Foreskin melanocyte (primary cell): ENCODE measurements at places on chromosomes 5 and 9.

DNA sequence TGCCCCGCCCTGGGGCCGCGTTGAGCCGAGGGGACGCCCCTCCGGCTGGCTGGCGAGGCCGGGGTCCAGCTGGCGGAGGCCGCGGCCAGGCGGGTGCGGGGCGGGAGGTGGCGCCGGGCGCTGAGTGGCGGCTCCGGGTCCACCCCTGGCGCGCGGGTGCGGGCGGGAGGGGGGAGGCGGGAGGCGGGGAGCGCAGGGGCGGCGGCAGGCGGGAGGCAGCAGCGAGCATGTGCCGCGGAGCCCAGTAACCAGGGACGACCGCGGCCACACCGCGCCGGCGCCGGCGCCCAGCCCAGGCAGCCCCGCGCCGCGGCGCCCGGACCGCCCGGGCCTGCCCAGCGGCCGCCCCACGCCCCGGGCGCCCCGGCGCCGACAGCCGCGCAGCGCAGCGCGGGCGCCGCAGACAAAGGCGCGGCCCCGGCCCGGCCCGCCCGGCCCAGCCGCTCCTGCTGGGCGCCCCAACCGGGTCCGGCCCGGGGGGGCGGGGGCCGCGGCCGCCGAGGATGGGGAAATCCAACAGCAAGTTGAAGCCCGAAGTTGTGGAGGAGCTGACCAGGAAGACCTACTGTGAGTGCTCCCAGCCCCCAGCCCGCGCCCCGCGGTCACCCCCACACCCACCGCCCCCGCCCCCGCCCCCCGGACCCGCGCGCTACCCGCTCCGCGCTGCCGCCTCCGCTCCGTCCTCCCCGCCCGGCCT, at the start of gene NCS1:
Gene NCS1 (plus strand): TSS at position 244 of the 697 bp plus-strand sequence. CDS start 260 bp downstream, at position 504.
- DNase-seq: peak; percentile 33

DNA sequence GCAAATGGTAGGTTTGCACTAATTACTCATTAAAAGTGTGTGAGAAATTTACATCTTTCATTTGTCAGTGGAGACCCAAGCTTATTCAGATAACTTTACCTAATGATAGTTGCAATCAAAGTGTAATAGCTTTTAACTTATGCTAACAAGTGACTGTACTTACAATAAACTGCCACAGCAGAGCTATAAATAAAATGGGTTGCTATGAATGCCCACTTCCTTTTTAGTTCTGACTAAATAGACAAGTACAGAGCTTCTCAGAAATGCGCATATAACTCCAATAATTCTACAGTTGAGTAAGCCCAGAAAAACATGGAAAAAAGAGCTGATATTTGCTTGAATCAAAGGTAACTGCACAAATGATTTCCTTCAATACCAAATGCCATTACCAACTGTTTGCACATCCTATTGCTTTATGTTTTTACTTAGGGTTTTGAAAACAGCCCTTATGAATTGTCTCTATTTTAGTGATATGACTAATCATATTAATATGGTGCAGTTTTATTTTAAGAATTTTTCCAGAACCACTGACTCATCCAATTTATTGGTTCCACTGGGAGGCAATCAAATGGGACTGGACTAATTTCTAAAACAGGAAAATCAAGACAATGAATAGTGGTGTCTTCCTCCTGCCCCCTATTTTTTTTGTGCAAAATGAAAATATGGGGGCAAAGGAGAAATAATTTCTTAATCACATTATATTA, 84.1 kb downstream of the PPP2R2B start:
- DNase-seq: peak; percentile 60

DNA sequence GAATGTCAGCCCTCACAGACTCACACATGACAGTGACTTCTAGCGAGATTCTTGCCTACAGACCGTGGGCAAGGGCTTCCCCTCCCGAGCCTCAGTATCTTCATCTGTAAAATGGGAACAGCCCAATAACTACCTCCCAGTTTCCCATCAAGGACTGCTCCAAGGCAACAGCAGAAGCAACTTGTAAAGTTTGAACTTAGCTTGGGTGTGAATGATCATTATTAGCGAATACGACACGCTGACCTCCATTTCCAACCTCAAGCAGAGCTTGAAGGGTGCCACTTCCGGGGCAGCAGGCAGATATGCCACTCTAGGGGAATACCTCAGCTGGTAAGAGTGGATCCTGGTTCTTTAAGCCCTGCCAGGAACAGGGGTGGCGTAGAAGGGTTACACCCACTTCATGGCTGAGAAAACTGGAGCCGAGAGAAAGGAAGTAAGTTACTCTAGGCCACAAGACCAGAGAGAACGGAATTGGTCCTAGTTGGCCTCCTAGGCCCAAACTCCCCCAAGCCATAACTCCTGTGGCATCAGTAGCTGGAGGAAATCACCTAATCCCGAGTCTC, 2.0 kb downstream of the RNF44 start:
- no peak for DNase-seq

GRCh38 chr9:83623679-83624076, 735 bp downstream of the IDNK start:
- DNase-seq: no peak

GRCh38 chr5:76807296-76807695, 11.5 kb upstream of the F2RL1 start:
- DNase-seq: no peak

GRCh38 chr5:119360905-119361593, 5.2 kb downstream of the TNFAIP8 start:
- no peak for DNase-seq

DNA sequence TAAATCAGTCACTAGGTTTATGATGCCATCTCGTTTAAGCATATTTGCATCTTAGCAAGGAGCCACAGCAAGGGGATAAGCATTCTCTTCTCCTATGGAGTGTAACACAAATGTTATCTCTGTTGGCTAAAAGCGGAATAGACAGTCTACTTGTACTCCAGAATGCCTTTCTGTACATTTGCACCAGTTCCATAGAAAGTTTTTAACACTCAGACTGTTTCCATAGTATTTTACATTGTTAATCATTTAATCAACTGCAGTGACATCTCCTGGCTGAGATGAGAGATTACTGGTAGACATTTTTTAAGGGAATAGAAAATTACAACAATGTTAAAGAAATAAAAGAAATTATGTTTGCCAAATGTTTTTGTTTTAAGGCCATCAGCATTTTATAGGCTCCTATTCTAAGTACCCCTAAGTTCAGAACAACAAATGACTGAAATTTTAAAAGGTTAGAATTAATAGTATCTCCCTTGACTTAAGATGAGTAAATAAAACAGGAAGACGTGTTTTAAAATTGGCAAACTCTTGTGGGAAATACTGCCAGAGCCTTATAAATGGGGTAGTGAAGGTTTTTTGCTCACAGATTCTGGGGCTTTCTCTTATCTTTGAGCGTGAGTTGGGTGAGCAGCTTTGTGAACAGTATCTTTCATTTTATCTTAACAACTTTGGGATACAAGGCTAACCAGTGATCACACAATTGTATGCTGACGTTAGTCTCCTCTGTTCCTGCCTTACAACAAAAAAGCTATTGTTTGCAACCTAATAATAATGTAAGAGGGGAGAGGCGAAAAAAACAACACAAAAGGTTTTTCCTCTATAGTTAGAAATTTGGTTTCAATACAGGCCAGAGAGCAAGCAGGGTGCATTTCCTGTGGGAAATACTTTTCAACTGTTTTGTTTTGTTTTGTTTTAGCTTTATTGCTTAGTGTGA, 294.3 kb downstream of the FBXL7 start:
- DNase-seq: peak; percentile 69

DNA sequence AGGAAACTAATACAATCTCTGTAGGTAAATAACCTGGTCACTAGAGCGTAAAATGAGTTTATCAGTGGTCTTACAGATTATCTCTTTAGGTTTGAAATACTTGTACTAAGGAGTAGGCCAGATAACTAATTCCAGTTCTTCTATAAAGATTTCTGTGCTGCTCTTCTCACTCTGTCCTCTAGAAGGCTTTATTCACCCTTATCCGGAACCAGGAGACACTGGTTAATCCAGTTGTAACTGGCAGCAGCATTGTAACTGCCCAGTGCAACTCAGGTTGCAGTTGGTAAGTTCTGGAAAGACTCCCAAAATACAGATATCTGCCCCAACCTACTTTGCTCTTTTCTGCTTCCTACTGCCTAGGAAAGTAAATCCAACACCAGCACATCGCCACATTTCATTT, 19.8 kb downstream of the C5orf22 start:
- no peak for DNase-seq

DNA sequence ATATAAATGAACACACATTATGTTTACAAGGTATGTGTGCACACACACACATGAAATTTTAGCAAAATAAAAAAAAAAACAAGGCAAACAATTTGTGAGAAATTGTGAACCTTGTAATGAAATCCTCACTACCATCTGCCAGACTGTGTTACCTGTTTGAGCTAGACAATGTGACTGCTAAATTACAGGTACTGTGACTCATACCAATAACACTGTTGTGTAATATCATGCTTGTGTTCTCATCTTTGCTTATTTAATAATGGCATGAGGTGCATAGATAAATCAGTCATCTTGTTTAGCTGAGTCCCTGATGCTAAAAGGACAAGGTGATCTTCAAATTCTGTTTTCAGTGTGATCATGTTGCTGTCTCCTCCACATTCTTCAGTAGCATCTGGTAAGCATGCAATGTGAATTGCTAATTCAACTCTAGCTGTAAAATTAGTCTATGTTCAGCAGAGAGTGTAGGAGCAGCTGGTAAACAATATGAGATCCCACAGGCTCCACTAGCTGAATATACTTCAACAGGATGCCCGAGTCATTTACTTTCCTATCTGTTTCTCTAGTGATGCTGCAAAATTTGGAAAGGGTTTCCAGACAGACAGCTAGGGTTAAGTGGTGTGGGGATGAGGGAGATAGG, 966.3 kb upstream of the C9orf72 start:
- no peak for DNase-seq

GRCh38 chr5:531101-531748, 7.0 kb upstream of the SLC9A3 start:
- DNase-seq: no peak
